HT-29 (cell line): ENCODE measurements at places on chromosomes 3 and 15. TPM values are rescaled to one million over a fixed set of nuclear protein-coding genes. Genes with fewer than 3 reads are reported as not detected.

TIPIN gene
- total RNA-seq, result 8.9 and 11.3 TPM in 2 replicates

TGM4 gene
- total RNA-seq, result not detected in 2 replicates

RHCG gene
- total RNA-seq, result not detected in 2 replicates

CEMIP gene
- total RNA-seq, result 7.3 and 9.4 TPM in 2 replicates

KNG1 gene
- not detected in 2 replicates for total RNA-seq

DNA sequence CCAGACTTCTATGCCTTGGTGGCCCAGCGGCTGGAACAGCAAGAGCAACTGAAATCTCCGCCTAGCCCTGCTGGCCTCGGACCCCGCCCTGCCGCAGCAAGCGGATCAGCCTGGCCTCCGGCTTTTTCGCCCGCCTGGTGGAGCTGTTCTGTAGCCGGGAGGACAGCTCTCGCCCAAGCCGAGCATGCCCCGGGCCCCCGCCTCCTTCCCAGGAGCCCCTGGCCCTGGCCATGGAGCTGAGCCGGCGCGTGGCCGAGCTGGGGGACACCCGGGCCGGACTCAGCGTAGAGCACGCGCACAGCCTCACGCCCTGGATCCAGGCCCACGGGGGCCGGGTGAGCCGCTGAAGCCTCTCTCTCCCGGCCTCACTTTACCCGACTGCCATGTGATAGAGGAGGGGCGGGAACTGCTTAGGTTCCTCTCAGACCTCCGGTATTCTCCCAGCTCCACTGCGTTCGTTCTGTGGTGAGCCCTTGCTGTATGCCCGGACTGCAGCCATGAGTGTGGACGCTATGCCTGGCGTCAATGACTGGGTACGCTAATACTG, 24.1 kb upstream of the MRPL3 start:
- no peak for DNase-seq

- no peak for DNase-seq
Observed at GRCh38 chr3:151686257-151686656, 47.5 kb upstream of the AADACL2 start.

GRCh38 chr3:37645517-37646380, 215.9 kb upstream of the CTDSPL start:
- DNase-seq, result no peak

DNA sequence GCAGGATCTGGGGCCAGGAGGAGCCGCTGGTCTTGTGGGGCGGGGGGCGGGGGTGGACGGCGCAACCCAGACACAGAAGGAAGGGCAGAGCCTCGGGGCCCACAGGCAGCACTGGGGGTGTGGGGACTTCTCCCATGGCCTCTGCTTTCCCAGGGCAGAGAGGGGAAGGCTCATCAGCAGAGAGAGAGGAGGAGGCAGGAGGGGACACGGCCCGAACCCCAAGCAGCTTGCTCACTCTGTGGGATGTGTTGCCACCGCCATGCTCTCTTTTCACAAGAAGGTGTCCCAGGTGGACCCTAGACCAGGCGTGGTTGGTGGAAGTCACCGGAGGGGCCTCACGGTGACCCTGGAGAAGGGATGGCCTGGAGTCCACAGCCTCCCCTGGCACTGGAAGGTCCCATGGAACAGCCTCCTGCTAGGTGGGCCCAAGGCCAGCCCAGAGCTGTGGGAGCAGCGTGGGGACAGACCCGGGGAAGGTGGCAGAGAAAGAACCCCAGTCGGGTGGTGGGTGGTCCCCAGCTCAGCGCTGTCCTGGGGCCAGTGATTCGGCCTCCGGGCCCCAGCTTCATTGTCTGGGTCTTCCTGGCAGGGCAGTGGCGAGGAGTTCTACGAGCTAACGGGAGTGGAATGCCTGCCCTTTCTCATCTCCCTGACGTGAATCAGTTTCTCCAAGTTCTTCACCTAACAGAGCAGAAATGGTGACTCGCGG, 46.8 kb upstream of the PCSK6 start:
- DNase-seq, result no peak

DNA sequence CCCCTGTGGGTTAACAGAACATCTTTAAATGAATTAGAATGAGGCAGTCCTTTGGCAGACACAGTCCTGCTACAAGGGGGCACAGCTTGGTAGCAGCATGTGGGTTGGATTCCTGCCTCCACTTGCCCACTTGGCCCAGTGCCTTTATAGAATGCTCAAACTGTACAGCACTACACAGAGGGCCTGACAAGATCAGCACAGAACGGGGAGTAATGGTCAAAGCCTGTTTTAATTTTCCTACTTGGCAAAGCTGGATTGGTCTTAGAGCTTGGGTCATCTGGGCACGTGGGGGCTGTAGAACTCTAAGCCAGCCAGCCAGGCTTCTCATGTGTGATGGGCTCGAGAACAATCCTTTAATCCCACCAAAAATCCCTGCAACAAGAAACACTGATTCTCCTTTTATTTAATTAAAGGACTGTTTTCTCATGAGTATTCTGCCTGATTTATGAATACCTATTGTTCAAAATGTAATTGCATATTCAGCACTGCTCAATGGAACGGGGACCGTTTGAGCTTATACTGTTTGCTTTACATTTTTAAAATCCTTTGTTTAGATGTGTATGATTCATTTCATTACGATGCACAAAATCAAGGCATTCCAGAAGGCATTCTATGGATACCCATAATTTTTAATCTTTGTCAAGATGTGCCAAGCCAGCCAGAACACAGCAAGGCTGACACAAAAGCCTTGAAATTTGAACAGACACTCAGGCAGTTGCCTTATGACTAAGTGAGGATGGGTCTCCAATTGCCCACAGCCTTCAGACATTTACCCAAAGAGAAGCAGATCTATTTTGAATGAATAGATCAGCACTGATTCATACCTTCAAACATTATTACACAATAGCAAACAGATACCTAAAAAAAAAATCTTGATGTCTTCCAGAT, 249.3 kb upstream of the TGFBR2 start:
- no peak for DNase-seq

GRCh38 chr3:184134746-184135148, 411 bp upstream of the EIF2B5 start:
- no peak for DNase-seq

GRCh38 chr15:68498076-68498475, 66.1 kb upstream of the ITGA11 start:
- no peak for DNase-seq
